CD8-positive, alpha-beta T cell (primary cell): ENCODE measurements at places on chromosomes 4 and X.

DNA sequence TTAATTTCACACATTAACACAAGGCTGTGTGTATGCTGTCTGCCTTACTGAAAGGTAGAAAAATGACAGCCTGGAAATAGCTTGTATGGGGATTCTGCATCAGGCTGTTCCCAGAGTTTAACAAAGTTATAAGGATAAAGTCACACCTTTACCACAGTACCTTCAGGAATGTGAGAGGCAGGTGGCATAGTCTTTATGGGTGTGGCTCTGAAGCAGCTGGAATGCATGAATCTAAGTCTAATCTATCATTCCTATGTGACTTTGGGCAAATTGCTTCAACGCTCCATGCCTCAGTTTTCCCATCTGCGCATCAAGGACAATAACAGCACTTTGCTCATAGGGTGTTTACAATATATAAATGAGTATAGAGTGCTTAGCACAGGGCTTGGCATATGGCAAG, 84.2 kb upstream of the EGFL6 start:
- no peak for DNase-seq

DNA sequence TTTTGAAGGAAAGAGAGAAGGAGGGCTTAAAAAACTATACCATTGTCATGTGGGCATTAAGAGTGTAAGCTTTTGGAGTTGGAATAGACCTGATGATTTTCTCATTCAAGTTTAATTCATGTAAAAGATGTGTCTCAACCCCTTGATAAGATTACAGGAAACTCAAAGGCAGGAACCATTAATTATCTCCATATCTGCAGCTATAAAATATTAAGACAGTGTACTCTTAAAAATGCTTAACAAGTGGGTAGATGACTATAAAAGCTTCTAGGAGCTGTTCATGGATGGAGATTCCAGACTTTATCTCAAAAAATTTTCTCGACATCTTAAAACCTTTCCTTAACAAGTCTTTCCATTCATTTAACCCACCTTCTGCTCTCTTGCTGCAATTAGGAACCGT, 208.3 kb downstream of the PALLD start:
- no peak for DNase-seq

DNA sequence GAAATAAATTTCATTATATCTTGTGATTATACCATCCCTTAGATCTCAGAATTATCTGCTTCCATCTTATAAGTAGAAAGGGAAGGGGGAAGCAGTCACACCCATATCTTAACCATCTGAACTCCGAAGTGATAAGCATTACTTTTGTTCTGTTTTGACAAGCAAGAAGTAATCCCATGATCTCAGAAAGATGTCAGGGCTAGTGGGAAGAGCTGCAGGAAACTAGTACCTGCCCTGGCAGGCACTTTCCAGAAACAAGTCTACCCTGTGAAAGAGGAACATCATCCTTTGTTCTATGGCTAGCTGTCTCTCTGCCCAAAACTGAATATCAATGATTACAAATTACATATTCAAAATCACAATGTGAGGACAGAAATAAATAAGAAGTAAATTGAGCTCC, 244.4 kb downstream of the SPOCK3 start:
- DNase-seq = no peak

DNA sequence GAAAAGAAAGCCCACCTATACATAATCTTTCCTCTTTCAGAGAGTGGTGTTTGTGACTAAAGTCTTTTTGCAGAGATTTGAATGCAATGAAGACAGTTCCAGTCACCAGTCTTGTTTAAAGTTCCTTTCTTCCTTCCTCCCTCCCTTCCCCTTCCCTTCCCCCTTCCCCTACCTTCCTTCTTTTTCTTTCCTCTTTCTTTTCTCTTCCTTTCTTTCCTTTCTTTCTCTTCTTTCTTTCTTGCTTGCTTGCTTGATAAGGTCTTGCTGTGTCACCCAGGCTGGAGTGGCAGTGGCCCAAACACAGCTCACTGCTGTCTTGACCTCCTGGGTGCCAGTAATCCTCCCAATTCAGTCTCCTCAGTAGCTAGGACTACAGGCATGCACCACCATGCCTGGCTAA, 19.0 kb upstream of the ASB5 start:
- DNase-seq = no peak

DNA sequence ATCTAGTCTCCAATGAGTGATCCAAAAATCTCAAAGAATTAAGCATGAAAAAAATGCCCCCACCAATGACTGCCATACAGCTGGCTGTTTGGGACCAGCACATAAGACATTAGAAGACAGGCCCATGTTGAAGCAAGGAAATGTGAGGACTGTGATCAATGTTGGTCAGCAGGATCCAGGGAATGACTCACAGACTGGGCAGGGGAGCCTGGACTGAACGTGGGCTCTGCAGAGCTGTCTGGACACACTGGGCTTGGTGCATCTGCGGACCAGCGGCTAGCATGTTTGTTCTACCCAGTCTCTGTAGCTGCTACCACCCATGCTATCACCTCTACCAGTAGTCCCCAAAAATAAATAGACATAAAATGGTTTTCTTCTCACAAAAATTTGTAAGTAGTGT, 108.6 kb downstream of the PALLD start:
- no peak for DNase-seq

DNA sequence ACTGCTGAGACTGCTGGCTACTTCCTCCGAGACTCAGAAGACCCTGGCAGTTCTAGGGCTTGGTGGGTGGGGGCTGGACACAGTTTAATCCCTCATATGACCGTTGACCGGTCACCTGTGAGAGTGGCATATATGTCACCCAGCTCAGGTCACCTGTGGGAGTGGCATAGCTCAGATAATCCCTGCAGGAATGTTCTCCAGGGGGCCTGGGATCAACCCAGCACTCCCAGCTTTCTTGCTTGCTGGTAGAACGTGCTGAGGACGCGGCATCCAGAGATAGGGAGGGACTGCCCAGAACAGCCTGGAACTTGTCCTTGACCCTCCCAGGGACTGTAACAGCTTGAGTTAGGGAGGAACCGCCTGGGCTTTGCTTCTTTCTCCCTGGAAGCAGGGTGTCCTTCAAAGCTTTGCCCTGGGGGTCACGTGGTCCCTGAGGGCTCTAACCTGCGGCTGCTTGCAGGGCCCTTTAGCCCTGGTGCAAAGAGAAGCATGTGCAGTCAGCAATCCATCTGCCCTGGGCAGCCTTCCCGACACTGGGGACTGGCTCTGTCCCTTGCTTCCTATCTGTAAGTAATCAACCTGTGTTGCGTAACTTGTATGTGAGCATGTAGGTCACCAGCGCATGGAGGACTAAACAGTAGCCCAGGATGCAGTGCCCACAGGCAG, 55.3 kb downstream of the ZFYVE28 start:
- no peak for DNase-seq

DNA sequence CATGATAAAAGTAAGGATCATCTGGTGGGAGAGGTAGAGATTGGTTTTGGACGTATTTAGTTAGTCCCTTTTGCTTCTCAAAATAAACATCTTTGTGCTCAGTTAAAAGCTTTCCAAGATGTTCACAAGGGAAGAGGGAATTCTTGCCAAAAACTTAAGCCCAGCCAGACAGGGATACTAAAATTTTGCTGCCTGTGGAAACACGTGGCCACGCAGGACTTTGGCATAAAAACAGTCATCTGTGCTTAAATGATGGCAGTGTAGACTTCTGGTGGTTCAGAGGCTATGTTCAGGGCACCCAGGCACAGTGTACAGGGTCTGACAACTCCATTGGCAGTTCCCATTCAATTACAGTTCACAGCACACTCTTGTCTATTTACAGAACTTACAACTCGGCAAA, 93.2 kb upstream of the JADE1 start:
- DNase-seq = no peak

GRCh38 chr4:140308366-140309123, 64.9 kb upstream of the SCOC start:
- DNase-seq = no peak

GRCh38 chr4:173318240-173318639, 15.9 kb downstream of the HMGB2 start:
- no peak for DNase-seq

- peak; percentile 7 for DNase-seq
Measured at GRCh38 chrX:10597871-10598270, 22.5 kb downstream of the MID1 start.

- no peak for DNase-seq
Measured at GRCh38 chr4:67566335-67566734, 7.8 kb downstream of the STAP1 start.

GRCh38 chr4:25106363-25107151, 53.7 kb downstream of the SEPSECS start:
- DNase-seq = no peak

- DNase-seq = no peak
Measured at GRCh38 chr4:67723949-67724348, 23.0 kb upstream of the UBA6 start.

GRCh38 chr4:7307394-7308099, 115.2 kb downstream of the SORCS2 start:
- no peak for DNase-seq

GRCh38 chr4:151202851-151203455, 74.0 kb upstream of the PRSS48 start:
- DNase-seq = no peak

DNA sequence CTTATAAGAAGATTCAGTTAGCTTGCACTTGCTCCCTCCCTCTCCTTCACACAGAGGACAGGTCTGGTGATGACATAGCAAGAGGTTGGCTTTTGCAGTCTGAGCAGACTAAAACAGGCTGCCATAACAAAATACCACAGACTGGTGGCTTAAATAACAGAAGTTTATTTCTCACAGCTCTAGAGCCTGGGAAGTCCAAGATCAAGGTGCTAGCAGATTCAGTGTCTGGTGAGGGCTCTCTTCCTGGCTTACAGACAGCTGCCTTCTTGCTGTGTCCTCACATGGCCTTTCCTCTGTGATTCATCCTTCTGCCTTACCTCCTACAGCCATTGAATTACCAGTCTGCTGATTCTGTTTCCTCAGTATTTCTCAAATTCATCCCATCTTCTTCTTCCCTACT, 13.1 kb downstream of the RP2 start:
- no peak for DNase-seq

DNA sequence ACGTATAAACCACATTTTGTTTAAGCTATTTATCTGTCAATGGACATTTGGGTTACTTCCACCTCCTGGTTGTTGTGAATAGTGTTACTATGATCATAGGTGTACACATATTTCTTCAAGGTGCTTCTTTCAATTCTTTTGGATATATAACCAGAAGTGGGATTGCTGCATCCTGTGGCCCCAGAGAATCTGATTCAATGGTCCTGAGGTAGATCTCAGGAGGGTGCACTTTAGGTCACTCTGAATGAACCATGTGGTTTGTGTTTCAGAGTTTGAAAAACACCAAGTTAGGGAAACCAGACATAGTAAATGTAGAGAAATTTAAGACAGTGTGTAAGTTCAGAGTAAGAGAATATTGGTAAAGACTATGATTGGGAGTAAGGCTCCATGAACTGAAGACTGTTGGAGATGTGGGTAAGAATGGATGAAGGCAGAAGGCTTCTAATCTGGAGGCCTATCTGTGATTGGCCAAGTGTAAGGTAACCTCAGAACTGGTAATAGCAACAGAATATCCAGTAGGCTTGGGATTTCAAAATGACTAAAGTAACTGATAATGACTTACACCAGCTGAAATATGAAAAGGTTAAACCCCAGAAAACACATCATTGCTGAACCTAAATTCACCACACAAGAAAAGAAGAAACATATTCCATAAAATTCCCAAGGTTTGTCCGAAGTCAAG, 236.9 kb downstream of the CAMK2D start:
- DNase-seq = no peak

- no peak for DNase-seq
Measured at GRCh38 chr4:100208964-100209363, 18.7 kb upstream of the DDIT4L start.

GRCh38 chrX:120790118-120790517, 85.5 kb downstream of the CT47B1 start:
- DNase-seq = peak; percentile 57

GRCh38 chr4:139665690-139666529, at the start of gene MGST2:
MGST2 (plus strand) TSS chr4:139665819; CDS start chr4:139666020, 201 bp downstream.
- DNase-seq = peak; percentile 9

GRCh38 chr4:150078579-150079080, 385 bp downstream of the DCLK2 start:
- no peak for DNase-seq

- DNase-seq = no peak
Measured at GRCh38 chr4:55904576-55904975, 44.2 kb upstream of the CEP135 start.

DNA sequence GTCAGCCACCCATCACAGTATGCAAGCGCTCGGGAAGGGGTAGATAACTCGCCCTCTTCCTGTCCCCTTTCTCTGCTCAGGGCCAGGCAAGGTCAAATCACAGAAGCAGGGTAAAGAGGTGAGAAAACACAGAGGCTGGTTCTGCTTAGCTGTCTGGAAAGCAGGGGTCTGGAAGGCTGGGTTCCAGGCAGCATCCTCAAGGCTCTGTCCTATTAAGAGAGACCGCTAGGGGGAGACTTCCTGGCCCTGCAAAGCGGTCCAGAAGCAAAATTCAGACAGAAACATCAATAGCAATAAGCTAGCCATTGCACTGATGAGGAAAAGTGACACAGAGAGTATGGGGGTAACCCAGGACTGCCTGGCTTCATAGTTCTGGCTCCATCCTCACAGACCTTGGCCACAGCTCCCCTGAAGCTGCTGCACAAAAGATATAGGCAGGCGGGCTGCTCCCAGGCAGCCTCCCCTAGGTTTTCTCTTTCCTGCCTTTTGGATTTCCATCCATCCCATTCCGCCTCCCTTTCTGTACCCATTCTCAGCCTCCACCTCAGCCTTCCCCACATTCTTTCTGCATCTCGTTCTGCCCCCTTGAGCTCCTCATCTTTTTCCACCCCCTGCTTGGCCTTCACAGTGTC, 308.5 kb downstream of the EVC2 start:
- no peak for DNase-seq

DNA sequence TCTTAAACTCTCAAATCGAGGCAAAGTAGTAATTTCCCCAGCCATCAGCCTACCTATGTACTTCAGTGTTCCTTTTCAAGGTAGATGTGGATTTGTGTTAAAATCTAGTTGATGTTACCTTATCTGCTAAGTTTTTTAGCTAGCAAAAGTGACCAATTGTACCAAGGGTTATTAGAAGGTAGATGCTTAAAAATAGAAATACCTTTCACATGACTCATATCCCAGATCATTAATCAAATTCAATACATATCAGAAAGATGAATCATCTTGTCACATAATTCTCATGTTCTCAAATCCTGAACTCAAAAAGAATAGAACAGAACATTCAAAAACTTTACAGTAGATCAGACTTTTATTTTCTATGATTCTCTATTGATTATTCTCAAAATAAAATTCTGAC, 3.5 kb downstream of the ENAM start:
- DNase-seq = no peak

- no peak for DNase-seq
Measured at GRCh38 chr4:5041699-5042098, 9.6 kb upstream of the STK32B start.

DNA sequence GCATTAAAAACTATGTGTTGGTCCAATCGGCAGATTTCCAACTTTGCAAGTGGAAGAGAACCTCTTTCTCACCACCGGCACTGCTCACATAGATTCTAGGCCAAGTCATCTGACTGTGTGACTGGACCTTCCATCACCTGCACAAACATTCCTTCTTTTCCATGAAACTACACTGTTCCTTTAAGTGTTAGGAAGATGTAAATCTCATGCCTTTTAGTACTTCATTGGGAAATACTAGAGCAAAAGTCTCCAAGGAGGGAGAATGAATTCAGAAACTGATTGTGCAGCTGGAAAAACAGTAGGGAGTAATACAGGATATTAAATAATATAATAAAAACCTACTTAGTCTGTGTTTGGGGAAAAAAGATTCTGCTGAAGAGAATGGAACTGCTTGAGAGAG, 238.2 kb downstream of the GPC3 start:
- no peak for DNase-seq
